Stimulated activated naive CD4-positive, alpha-beta T cell treated with Interleukin-2 at 50 U/mL for 16 hours (primary cell): ENCODE measurements at places on chromosomes 3 and 15.

GRCh38 chr3:101632586-101632985, 44.3 kb downstream of the ZBTB11 start:
- no peak for DNase-seq

GRCh38 chr3:9994086-9994844, 7.6 kb upstream of the EMC3 start:
- DNase-seq, result no peak

- DNase-seq, result no peak
Observed at GRCh38 chr15:35260941-35261340, 175.8 kb upstream of the NANOGP8 start.

GRCh38 chr15:70241561-70242320, 144.0 kb upstream of the TLE3 start:
- no peak for DNase-seq
